Stimulated activated CD4-positive, alpha-beta T cell treated with anti-CD3 and anti-CD28 coated beads, TNF-alpha, amount 100 ng/mL, for 1 hour (primary cell): ENCODE measurements at places on chromosomes 13 and 19.

DNA sequence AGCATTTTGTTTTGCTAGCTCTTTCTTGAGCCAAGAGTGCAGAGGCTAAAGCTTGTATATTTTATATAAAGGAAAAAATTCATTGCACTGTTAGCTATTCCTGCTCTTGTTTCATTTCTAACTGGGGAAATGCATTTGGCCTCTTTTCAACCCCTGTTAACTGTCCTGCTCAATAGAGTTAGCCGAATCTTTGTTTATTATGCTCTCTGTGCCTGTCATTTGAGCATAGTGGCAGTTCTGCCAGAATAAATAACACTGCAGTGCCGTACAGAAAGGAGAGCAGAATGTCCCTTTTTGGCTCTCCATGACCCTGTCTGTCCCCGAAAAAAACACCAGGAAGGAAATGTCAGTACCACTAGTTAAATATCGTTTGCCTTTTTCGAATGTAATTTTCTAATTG lies 350.8 kb downstream of the MYO16 start:
- DNase-seq = no peak

- DNase-seq = no peak
Observed at GRCh38 chr13:44340508-44340907, 33.1 kb upstream of the SERP2 start.

- no peak for DNase-seq
Observed at GRCh38 chr19:34998777-34999497, 1.2 kb upstream of the GRAMD1A start.

DNA sequence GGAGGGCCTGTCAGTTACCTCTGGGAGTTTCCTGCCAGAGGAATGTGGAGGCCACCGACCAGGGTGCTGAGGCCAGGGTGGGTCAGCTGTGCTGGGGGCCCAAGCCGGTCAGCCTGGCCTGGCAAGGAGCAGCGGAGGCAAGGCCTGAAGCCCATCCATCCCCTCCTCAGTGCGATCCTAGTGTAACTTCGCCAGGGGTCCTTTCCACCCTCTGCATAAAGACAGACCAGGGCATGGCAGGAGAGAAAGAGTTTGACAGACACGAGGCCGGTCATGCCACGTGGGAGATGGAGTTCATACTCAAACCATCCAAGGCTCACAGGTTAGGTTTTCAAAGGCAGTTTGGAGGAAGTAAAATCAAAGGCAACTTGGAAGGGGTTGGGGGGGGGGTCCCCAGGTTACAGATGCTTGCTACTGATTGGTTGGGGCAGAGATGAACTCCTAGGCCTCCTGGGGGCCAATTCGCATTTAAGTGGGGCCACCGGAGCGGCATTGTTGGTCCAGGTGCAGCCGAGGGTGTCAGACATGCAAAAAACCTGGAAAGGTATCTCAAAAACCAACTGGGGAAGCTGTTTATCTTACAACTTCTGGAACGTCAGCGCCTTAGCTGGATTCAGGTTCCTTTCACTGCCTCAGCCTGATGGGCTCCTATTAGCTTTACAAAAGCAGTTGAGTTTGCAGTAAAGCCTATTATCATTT lies 36.8 kb upstream of the DPRX start:
- no peak for DNase-seq

DNA sequence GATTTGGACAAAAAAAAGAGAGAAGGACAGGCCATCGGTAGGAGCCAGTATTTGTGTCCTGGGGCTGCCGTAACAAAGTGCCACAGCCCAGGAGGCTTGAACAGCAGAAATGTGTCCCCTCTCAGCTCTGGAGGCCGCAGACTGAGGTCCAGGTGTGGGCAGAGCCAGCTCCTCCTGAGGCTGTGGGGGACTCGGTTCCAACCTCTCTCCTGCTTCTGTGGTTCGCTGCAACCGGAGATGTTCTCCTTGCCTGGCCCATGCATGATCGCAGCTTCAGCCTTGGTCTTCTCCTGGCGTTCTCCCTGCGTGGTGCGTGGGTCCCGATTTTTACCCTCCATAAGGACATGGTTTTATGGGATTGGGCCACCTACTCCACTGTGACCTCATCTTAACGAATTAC lies 85.9 kb upstream of the SOX1 start:
- no peak for DNase-seq

DNA sequence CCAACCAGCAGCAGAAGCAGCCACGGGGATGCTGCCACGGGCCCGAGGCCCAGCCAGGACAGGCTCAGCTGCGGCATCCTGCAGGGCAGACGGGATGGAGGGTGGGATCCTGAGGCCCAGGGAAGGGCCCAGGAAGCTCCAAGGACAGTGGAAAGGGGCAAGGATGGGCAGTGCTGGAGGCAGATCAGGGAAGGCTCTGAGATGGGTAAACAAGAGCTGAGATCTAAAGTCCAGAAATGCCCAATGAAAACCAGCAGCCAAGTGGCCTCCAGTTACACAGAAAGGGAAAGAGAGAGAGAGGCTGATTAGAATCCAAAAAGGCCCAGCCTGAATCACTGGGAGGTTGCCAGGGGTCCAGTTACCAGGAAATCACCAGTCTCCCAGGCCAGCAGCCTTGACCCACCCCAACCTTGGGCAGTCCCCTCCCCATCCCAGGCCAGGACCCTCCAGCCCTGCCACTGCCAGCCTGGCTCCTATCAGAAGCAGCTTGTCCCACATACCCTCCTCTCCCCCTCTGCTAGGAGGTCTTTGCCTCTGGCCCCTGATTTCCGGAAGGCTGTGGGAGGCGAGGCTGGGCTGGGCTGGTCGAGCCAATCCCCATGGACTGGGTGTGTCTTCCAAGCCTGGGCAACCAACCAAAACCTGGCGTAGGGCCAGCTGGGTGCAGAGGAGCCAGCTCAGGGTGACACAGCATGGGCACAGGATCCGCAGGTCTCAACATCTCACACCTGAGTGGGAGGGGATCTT lies at the start of gene CYP4F11:
Gene CYP4F11, minus strand, starts transcription at position 198 of the 747 bp plus-strand sequence. Its CDS starts 121 bp downstream, at position 77.
- no peak for DNase-seq

GRCh38 chr13:76271728-76272232 lies 614.4 kb downstream of the KCTD12 start:
- no peak for DNase-seq

DNA sequence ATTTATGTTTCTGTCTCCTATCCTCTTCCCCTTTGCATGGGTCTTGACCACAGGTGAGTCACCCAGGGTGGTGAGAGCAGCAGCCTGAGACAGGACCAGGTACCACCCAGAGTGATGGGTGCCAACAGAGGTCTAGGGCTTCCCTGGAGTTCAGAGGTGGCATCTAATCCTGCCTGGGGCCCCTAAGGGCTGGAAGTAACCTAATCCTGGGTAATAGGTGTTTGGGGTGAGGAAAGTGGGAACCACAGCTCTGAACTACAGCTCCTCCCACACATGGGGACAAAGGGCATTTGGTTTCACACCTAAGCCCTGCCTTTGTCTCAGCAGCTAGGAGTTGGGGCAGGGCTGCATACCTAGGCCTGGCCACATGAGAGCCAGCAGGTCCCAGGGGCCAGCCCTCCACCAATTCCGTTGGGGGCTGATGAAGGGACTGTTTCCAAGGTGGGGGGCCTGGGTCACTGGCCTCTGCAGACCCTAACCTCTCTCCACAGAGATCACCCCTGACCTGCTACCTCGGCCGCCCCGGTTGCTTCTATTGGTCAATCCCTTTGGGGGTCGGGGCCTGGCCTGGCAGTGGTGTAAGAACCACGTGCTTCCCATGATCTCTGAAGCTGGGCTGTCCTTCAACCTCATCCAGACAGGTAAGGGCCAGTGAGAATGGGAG lies 8.0 kb downstream of the SPHK2 start:
- no peak for DNase-seq

DNA sequence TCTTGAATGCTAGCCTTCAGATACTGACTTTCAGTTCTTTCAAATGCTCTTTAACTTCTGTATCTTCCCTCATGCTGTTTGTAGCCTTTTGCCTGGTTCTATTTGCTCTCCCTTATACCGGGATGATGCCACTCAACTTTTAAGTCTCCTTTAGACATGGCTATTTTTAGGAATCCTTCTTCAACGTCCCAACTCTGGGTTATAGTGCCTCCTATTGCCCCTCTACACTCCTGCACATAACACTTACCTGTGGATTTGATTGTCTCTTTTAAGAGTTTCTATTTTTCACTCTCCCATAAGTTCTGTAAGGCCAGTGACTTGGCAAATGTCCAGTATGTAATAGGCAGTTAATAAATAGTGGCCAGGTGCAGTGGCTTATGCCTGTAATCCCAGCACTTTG lies 343.0 kb downstream of the KLF5 start:
- no peak for DNase-seq

- no peak for DNase-seq
Observed at GRCh38 chr19:48290401-48290770, 20.5 kb downstream of the ZNF114 start.

- no peak for DNase-seq
Observed at GRCh38 chr13:99351772-99352171, 44.6 kb upstream of the GPR183 start.
